Fibroblast of skin of abdomen (primary cell): ENCODE measurements at places on chromosomes 5 and 9.

- DNase-seq = no peak
Observed at GRCh38 chr5:55226934-55227663, at the start of gene MCIDAS. Gene MCIDAS (minus strand): TSS chr5:55227315. CDS start chr5:55227138, 177 bp downstream.

GRCh38 chr9:134287591-134288491 is 38.4 kb upstream of the RXRA start:
- no peak for DNase-seq

DNA sequence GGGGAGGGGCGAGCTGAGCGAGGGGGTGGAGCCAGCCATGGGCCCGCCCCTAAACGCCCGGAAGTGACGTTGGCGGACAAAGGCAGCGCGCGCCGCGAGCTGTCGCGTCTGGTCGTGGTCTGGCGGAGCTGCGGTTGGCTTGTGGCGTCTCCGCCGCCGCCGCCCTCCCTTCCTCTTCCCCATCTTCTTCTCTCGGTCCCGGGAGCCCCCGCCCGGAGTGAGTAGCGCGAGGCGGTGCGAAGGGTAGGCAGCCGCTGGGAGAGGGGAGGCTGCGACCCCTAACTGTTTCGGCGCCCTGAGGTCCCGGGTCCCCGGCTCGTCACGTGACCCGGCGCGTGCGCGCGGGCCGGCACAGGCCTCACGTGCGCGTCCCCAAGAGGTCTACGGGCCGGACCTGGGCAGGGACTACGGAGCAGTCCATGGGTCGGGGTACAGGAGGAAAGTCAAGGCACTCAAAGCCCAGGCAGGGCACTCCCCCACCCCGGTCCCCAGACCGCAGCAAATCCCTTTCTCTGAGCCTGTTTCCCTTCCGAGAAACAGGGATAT is at the start of gene NTMT1:
Gene NTMT1, plus strand, starts transcription at position 85 of the 546 bp plus-strand sequence. CDS start 6,541 bp downstream, outside the sequence.
- DNase-seq = peak; percentile 85

GRCh38 chr9:127541865-127542264 is 70.2 kb upstream of the STXBP1 start:
- no peak for DNase-seq

DNA sequence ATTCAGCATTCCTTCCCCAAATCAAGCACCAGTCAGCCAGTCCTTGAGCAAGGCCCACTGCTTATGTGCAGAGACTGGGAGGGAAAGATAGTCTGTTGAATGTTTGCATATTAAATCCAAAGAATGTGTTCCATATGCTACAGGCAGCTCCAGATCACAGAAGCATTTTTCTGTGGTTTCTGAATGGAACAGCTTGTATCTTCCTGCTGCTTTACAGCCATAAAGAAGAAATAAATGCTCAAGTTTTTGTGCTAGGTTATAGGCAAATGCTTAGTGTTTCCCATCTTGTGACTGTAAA is 310.3 kb downstream of the TRIM36 start:
- DNase-seq = peak; percentile 5

GRCh38 chr5:93359960-93360305 is 221.1 kb downstream of the NR2F1-AS1 start:
- DNase-seq = no peak

- no peak for DNase-seq
Observed at GRCh38 chr9:127222388-127223095, 42.0 kb upstream of the GARNL3 start.

GRCh38 chr9:108417726-108418125 is 438.1 kb downstream of the ACTL7B start:
- no peak for DNase-seq

- DNase-seq = peak; percentile 81
Observed at GRCh38 chr5:32193591-32193990, 19.5 kb upstream of the GOLPH3 start.

GRCh38 chr9:77916820-77917219 is 114.8 kb downstream of the GNAQ start:
- DNase-seq = no peak
